CD4-positive, alpha-beta T cell treated with Interleukin-21 for 1 hour (primary cell): ENCODE measurements at places on chromosomes 4 and X.
A peak's percentile ranks its signal among the peaks of the same experiment; 100 is the strongest.

GRCh38 chrX:7996414-7996813 lies 69.2 kb upstream of the PNPLA4 start:
- DNase-seq = peak; percentile 32

- DNase-seq = no peak
These were observed 601.1 kb downstream of the EPHA5 start for GRCh38 chr4:65069177-65069576.

- DNase-seq = no peak
These were observed 77.9 kb downstream of the ADGRL3 start for GRCh38 chr4:61277785-61278760.

DNA sequence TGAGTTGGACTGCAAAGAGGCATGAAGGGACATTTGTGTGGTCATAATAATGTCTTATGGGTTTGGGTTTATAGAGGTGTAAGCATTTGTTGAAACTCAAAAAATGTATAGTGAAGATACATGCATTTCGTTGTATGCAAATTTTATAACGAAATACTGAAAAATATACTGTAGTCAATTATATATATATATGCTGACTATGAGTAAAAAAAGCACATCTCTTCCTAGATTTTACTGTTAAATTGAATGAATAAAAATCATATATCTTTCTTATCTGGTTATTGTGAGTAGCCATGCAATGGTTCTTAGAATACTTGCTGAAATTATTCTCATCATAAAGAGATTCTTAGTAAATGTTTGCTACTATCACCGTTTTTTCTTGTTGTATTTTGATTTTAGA lies 34.5 kb downstream of the UGT2B10 start:
- DNase-seq = no peak

- DNase-seq = no peak
These were observed 253.6 kb downstream of the CBLL2 start for GRCh38 chrX:22526339-22526738.

DNA sequence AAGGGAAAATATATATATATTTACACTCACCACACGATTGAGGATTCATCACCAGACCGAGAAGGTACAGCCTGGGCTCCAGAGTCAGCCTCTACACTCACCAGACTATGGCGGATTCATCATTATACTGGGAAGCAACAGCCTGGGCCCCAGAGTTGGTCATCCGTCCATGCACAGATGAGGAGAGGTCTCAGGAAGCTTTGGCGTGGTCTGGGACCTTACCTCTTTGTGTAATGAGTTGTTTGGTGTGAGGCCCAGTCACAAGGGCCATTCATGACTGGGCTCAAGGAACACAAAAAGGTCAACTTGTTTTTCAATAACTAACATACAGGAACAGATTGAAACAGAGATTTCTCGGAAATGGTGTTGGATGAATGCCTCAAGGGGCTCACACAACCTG lies 926.1 kb downstream of the FAM133A start:
- no peak for DNase-seq

GRCh38 chr4:120158046-120158445 lies 91.4 kb upstream of the MAD2L1 start:
- DNase-seq = no peak

- no peak for DNase-seq
These were observed 45.6 kb downstream of the GALNT7 start for GRCh38 chr4:173214231-173214630.

GRCh38 chr4:6753103-6753560 lies 29.4 kb upstream of the KIAA0232 start:
- no peak for DNase-seq

DNA sequence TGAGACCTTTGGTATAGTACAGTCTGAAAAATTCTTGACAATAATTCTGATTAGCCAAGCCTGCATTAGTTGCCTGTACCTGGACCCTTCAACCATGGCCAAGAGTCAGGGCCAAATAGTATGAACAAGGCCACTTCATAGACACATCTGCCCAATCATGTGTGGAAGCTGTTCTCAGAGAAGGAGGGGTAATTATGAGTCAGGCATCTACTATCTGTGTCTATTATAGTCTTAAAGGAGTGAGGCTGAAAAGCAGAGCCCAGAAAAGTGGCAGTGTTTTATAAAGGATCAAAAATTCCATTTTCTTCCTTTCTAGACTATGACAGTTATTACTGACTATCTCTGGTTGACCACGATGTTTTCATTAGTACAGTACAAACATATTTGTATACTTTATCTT lies 5.0 kb upstream of the ADGRL3 start:
- no peak for DNase-seq
